ENCODE measurements at places on chromosomes 3 and 15.
A peak's percentile ranks its signal among the peaks of the same experiment; 100 is the strongest.

DNA sequence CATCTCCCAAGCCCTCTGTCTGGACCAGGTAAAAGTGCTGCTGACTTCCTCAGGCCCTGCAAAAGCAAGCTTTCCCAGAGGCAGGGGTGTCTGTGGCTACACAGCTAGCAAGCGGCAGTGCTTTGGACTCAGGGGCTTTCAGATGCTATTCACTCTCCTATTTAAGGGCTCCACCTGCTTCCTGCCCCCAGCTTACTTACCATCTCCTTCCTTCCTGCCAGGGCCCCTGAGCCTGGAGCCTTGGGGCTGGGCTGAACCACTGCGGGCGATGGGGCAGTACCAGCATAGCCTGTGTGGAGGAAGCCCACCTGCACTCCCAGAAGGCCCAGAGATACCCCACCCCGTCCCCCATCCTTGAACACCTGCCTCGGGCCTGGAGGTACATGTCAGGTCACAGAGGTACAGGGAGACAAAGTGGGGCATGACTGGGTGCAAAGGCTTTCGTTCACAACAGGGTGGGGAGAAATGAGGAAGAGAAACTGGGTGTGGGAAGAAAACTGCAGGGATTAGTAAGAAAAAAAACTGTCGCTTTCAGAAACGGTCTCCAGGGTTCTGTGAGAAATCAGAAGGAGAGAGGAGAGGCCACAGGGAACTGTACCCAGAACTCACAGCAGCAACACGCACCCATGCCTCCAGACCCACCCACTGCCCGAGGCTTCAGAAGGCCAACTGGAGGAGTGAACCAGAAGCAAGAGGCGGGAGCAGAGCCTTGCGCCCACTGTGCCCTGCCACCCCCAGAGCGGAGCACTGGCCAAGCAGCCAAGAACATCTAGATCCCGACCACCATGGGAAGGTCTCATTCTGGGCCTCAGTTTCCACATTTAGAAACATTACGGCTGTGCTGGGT lies 49.5 kb downstream of the CCDC12 start:
- peak overlapping the region; percentile 50 for H3K4me3 ChIP-seq
- H3K27ac ChIP-seq = peak overlapping the region; percentile 55
- H3K36me3 ChIP-seq = peaks cover 11% of the 10 kb centered on the region
- no peaks in the 10 kb centered on the region for H3K27me3 ChIP-seq
- DNase-seq = peak; percentile 92

DNA sequence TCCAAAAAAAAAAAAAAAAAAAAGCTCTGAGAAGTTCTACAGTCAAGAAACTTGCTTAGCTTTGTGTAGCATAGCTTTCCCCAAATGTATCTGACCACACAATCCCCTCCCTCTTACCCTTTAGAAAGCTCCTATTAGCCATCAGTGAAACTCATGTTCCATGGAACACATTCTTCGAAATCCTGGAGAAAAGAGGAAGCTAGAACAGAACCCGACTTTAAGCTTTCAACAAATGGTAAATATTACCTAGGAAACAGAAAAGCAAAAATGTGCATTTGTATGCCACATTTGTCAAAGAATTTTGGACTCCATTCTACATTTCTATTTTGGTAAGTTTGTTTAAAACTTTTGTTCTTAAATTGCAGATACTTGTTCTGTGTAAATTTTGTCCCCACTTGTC lies 17.4 kb upstream of the CRTC3 start:
- H3K27ac ChIP-seq = no peak overlapping the region
- H3K27me3 ChIP-seq = no peaks in the 10 kb centered on the region
- DNase-seq = peak; percentile 61
- H3K4me3 ChIP-seq = no peak overlapping the region

DNA sequence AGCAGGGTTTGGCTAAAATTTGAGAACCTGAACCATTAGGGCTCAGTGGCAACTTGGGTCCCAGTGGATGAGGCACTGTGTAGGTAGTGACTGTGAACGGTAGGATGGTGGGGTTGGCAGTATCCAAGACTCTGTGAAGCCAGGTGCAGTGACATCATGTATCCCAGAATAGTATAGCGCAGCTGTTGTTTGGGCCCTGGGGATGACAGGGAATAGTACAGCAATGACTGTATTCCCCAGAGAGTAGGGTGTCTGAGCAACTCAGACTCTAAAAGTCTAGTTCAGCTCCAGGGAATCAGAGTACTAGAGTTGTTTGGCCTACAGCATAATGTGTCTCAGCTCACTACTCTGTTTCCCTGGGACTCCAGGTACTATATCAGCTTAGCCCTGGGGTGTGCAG lies 20.7 kb upstream of the PPP2R3A start:
- H3K36me3 ChIP-seq = no peaks in the 10 kb centered on the region
- no peaks in the 10 kb centered on the region for H3K27me3 ChIP-seq
- DNase-seq = no peak
- H3K27ac ChIP-seq = no peak overlapping the region
- no peak overlapping the region for H3K4me3 ChIP-seq
- H3K4me1 ChIP-seq = no peaks in the 10 kb centered on the region

GRCh38 chr3:54582424-54582823 lies 345.4 kb downstream of the LRTM1 start:
- no peaks in the 10 kb centered on the region for H3K27me3 ChIP-seq
- no peaks in the 10 kb centered on the region for H3K4me1 ChIP-seq
- no peak overlapping the region for H3K27ac ChIP-seq

GRCh38 chr3:113565555-113565954 lies 33.2 kb downstream of the SIDT1 start:
- H3K27ac ChIP-seq = no peak overlapping the region
- peaks cover 5% of the 10 kb centered on the region for H3K4me1 ChIP-seq
- no peak overlapping the region for H3K4me3 ChIP-seq

DNA sequence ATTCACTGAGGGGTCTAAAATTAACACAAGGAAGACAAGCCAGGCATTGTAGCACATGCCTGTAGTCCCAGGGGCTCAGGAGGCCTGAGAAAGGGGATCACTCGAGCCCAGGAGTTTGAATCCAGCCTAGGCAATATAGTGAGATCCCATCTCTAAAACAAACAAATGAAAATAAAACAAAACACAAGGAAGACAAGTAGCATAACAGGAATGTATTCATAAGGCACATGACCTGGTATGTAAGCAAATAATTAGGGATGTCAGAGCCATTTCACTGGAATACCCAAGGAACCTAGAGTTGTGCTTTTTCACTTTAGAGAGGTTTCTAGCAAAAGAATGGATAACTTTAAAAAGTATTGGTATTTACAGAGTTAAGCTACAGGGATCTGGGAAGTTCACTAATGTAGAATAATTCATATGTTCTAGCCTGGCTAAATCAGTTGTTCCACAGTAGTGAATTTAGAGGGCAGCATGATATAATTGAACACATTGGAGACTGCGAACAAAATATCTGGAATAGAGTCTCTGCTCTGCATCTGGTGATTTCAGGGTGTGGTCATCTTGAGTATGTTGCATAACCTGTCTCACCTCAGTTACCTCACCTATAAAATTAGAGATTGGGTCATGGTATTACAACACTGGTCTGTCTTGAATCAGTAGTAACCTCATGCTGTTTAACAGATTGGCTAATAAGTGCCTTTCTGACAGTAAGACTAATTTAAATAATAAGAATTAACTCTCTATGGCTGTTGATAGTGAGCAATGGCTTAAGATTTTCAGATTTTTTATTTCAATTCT lies 9.3 kb downstream of the GRAMD1C start:
- no peak overlapping the region for H3K4me3 ChIP-seq
- no peak for DNase-seq
- no peaks in the 10 kb centered on the region for H3K27me3 ChIP-seq
- no peaks in the 10 kb centered on the region for H3K36me3 ChIP-seq
- no peak overlapping the region for H3K27ac ChIP-seq
- H3K4me1 ChIP-seq = no peaks in the 10 kb centered on the region

- H3K27ac ChIP-seq = no peak overlapping the region
- DNase-seq = no peak
Observed at GRCh38 chr3:53161820-53162671, 1.0 kb downstream of the PRKCD start.

- H3K36me3 ChIP-seq = peaks cover 86% of the 10 kb centered on the region
- no peak overlapping the region for H3K27ac ChIP-seq
- H3K27me3 ChIP-seq = no peaks in the 10 kb centered on the region
- peaks cover under 1% of the 10 kb centered on the region for H3K4me1 ChIP-seq
- DNase-seq = no peak
Observed at GRCh38 chr15:92974183-92974915, 74.2 kb downstream of the CHD2 start.

GRCh38 chr15:41337631-41338522 lies 5.2 kb downstream of the NUSAP1 start:
- no peak for DNase-seq
- no peak overlapping the region for H3K27ac ChIP-seq
- peaks cover 9% of the 10 kb centered on the region for H3K4me1 ChIP-seq
- no peak overlapping the region for H3K4me3 ChIP-seq

GRCh38 chr3:32303977-32304881 lies 65.7 kb downstream of the CMTM8 start:
- H3K4me1 ChIP-seq = peaks cover 10% of the 10 kb centered on the region
- no peak overlapping the region for H3K27ac ChIP-seq
- H3K4me3 ChIP-seq = no peak overlapping the region
- H3K36me3 ChIP-seq = no peaks in the 10 kb centered on the region
- no peaks in the 10 kb centered on the region for H3K27me3 ChIP-seq

Data from common myeloid progenitor, CD34-positive (primary cell).